ENCODE measurements at places on chromosomes 3 and 15. TPM values are rescaled to one million over a fixed set of nuclear protein-coding genes. Genes with fewer than 3 reads are reported as not detected.

- H3K36me3 ChIP-seq, result no peaks in the 10 kb centered on the region
- no peaks in the 10 kb centered on the region for H3K27me3 ChIP-seq
- H3K27ac ChIP-seq, result no peak overlapping the region
- peaks cover 3% of the 10 kb centered on the region for H3K4me1 ChIP-seq
- peak; percentile 64 for DNase-seq
- H3K4me3 ChIP-seq, result no peak overlapping the region
Measured at GRCh38 chr3:2958551-2958950, 151.6 kb downstream of the IL5RA start.

GRCh38 chr3:47520756-47521155 is 7.2 kb upstream of the ELP6 start:
- H3K27ac ChIP-seq, result no peak overlapping the region
- no peak overlapping the region for H3K4me3 ChIP-seq
- no peaks in the 10 kb centered on the region for H3K36me3 ChIP-seq
- no peaks in the 10 kb centered on the region for H3K27me3 ChIP-seq
- no peaks in the 10 kb centered on the region for H3K4me1 ChIP-seq

- no peaks in the 10 kb centered on the region for H3K27me3 ChIP-seq
- no peak overlapping the region for H3K4me3 ChIP-seq
- no peaks in the 10 kb centered on the region for H3K4me1 ChIP-seq
- no peaks in the 10 kb centered on the region for H3K36me3 ChIP-seq
Measured at GRCh38 chr15:49830391-49830790, 209.5 kb downstream of the DTWD1 start.

DNA sequence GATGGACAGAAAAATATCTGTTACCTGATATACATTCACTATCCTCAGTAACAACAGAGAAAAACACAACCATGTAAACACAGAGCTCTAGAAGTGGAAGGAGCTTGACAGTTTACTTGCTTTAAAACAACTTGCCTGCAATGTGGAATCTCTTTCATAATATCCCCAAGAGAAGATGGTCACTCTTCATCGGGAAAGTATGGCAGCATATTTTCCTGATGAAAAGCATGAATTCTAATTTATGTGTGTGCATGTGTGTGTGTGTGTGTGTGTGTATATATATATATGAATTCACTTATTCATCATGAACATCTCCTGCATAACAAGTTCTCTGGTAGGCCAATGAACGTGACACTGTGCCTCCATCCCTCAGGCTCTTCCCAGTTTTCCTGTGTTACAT is 81.2 kb downstream of the EFL1 start:
- H3K27ac ChIP-seq, result no peak overlapping the region
- no peak overlapping the region for H3K4me3 ChIP-seq
- no peaks in the 10 kb centered on the region for H3K27me3 ChIP-seq
- DNase-seq, result no peak
- peaks cover 16% of the 10 kb centered on the region for H3K4me1 ChIP-seq

The HTR3E gene
- total RNA-seq, result not detected

The GMNC gene
- 0.34 TPM for total RNA-seq

- no peak overlapping the region for H3K27ac ChIP-seq
- no peaks in the 10 kb centered on the region for H3K4me1 ChIP-seq
- peak; percentile 2 for DNase-seq
- H3K27me3 ChIP-seq, result no peaks in the 10 kb centered on the region
- H3K36me3 ChIP-seq, result no peaks in the 10 kb centered on the region
Measured at GRCh38 chr15:33654860-33655259, 313.4 kb upstream of the CHRM5 start.

- H3K27ac ChIP-seq, result peak overlapping the region; percentile 66
- peak; percentile 28 for DNase-seq
- no peaks in the 10 kb centered on the region for H3K27me3 ChIP-seq
- no peak overlapping the region for H3K4me3 ChIP-seq
- H3K4me1 ChIP-seq, result peaks cover 2% of the 10 kb centered on the region
Measured at GRCh38 chr15:42012241-42012640, 8.6 kb downstream of the PLA2G4E start.

GRCh38 chr3:128410669-128411573 is 55.8 kb downstream of the DNAJB8 start:
- no peaks in the 10 kb centered on the region for H3K36me3 ChIP-seq
- no peaks in the 10 kb centered on the region for H3K4me1 ChIP-seq
- H3K4me3 ChIP-seq, result no peak overlapping the region
- no peak overlapping the region for H3K27ac ChIP-seq

DNA sequence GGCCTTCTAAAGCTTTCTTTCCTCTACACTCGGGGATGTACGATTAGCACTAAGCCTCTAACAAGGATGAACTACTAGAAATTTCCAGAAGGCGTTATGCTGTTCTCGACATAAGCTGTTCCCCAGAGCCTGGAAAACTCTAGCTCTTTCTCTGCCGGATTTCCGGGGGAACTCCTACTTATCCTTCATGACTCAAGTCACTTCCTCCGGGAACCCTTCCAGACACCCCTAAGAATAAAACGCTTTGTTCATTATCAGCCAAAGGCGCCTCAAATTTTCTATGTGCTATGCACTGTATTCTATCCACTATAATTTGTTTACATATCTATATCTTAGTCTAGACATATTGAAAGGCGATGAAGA is 455 bp upstream of the SNAP23 start:
- no peak for DNase-seq
- H3K27ac ChIP-seq, result peak overlapping the region; percentile 95
- peaks cover 12% of the 10 kb centered on the region for H3K4me1 ChIP-seq
- no peaks in the 10 kb centered on the region for H3K36me3 ChIP-seq
- H3K4me3 ChIP-seq, result no peak overlapping the region

DNA sequence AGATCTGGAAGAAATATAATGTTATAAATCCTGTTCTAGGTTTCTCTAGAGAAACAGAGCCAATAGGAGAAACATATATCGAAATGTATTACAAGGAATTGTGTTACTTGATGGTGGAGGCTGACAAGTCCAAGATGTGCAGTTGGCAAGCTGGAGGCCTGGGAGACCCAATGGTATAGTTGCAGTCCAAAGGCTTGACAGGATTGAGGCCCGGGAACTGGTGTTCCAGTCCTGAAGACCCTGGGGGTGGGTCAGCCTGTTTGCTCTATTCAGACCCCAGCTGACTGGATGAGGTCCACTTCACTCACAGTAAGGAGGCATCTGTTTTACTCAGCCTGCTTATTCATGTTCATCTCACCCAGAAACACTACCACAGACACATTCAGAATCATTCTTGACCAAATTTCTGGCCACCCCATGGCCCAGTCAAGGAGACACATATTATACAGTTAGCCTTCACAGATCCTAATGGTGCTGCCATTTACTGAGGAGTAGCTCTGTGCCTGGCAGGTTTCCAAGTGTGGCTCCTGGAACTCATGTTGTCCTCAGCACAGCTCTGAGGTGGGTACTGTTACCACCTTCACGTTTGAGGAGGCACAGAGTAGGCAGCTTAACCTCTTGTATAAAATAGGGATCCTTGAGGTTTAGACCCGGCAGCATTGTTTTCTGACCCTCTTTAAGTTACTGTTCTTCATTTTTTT is 3.7 kb downstream of the TRAK1 start:
- no peak overlapping the region for H3K27ac ChIP-seq
- peak; percentile 64 for DNase-seq
- H3K27me3 ChIP-seq, result no peaks in the 10 kb centered on the region

GRCh38 chr15:65088643-65089021 is 12.1 kb downstream of the KBTBD13 start:
- no peak overlapping the region for H3K4me3 ChIP-seq
- no peaks in the 10 kb centered on the region for H3K36me3 ChIP-seq
- no peaks in the 10 kb centered on the region for H3K27me3 ChIP-seq
- H3K27ac ChIP-seq, result peak overlapping the region; percentile 82
- DNase-seq, result no peak

DNA sequence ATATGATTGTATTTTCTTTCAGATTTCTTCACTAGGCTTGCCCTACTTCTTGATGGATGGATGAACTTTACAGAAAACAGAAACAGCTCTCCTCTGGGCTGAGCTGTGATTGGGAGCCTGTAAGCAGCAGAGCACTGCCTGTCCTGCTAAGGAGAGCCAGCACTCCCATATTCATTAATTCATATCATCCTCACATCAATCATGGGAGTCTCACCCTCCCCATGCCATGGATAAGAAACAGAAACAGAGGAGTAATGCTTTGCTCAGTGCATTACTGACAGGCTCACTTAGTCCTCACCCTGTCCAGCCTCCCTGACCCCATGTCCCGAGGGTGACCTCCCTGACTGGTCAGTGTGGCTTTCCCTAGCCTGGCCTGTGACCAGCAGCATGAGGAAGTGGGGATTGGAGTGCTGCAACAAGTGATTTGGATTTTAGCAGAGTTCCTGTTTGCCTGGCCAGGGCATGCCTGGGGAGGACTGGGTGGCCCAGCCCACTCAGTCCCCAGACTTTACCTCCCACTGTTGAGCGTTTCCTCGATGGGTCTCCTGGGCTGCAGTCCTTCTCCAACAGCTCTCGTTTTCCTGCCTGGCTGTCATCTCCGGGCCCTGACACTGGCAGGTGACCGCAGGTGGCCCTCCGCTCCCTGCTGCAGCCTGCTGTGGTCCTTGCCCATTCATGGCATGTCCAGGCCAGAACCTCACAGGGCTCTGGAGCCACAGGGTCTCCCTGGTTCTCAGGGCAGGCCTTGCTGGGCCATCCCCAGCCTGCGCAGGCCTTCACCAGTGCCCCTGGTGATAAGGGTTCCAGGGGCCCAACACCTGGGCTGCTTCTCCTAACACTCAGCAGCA is 1.3 kb upstream of the TMIE start:
- peaks cover 8% of the 10 kb centered on the region for H3K27me3 ChIP-seq
- no peaks in the 10 kb centered on the region for H3K36me3 ChIP-seq
- no peak for DNase-seq
- H3K27ac ChIP-seq, result peak overlapping the region; percentile 33

The EPHB3 gene
- total RNA-seq, result 20.5 TPM

- H3K4me1 ChIP-seq, result no peaks in the 10 kb centered on the region
- H3K36me3 ChIP-seq, result no peaks in the 10 kb centered on the region
- no peak overlapping the region for H3K27ac ChIP-seq
- no peaks in the 10 kb centered on the region for H3K27me3 ChIP-seq
- peak; percentile 37 for DNase-seq
Measured at GRCh38 chr3:193483988-193484539, 70.6 kb downstream of the ATP13A4 start.

The SLC9C1 gene
- total RNA-seq, result 0.12 TPM

GRCh38 chr15:46892621-46893160 is 824.6 kb upstream of the SEMA6D start:
- no peak for DNase-seq
- H3K36me3 ChIP-seq, result no peaks in the 10 kb centered on the region
- no peak overlapping the region for H3K4me3 ChIP-seq
- H3K4me1 ChIP-seq, result no peaks in the 10 kb centered on the region
- no peaks in the 10 kb centered on the region for H3K27me3 ChIP-seq

- no peak overlapping the region for H3K4me3 ChIP-seq
- no peak overlapping the region for H3K27ac ChIP-seq
- no peaks in the 10 kb centered on the region for H3K36me3 ChIP-seq
Measured at GRCh38 chr3:72137865-72138861, 353.2 kb upstream of the PROK2 start.

The ACP3 gene
- 19.9 TPM for total RNA-seq

- peaks cover 10% of the 10 kb centered on the region for H3K4me1 ChIP-seq
- peak; percentile 42 for DNase-seq
- no peaks in the 10 kb centered on the region for H3K27me3 ChIP-seq
- no peak overlapping the region for H3K27ac ChIP-seq
- H3K4me3 ChIP-seq, result no peak overlapping the region
- peaks cover 2% of the 10 kb centered on the region for H3K36me3 ChIP-seq
Measured at GRCh38 chr3:62134061-62134496, 239.3 kb downstream of the FEZF2 start.

DNA sequence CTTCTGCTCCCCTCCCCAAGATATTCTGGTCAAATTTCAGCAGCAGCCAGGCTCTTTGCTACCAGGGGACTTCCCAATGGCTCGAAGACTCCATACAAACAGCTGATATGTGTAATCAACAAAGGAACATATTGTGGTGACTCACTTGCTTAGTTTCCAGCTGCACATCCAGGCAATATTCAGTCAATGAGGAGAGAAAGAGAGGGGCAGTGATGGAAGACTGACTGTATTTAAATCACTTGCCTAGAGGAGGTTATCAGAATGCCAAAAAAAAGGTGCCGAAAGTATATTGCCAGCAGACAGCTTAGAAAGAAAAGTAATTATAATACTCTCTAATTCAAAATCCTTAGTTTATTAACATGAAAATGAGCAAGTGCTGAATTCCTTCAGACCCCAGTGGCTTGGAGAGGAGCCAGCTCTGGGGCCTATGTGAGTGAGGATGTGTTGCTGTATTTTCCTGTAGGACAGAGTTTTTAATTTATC is 236.5 kb downstream of the LRTM1 start:
- peak; percentile 94 for DNase-seq
- no peaks in the 10 kb centered on the region for H3K4me1 ChIP-seq
- no peak overlapping the region for H3K27ac ChIP-seq
- no peaks in the 10 kb centered on the region for H3K36me3 ChIP-seq
- H3K4me3 ChIP-seq, result no peak overlapping the region
- peaks cover 26% of the 10 kb centered on the region for H3K27me3 ChIP-seq

DNA sequence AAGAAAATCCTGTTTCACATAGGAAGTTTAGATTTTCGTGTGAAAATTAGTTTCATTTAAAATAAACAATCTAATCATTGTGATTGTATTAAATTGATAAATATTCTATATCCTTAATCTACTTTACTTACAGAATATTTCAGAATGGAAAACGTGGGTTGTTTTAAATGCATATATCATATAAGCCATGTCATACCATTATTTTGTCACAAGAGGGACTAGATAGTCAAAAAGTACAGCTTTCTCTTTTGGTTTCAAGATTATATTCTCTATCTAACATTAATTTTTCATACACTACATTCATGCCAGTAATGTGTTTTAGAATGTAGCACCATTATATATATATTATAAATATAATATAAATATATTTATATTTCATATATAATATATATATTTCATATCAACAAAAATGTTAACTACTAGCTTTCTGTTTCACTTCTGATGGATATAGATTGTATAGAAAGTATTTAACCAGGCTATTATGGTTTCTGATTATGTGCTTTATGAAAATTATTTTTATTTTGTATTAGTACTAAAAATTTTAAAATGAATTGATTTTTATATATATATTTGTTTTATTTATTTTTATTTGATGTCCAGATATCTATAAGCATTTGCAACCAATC is 45.3 kb downstream of the OSTN start:
- H3K36me3 ChIP-seq, result no peaks in the 10 kb centered on the region
- H3K27ac ChIP-seq, result no peak overlapping the region
- no peaks in the 10 kb centered on the region for H3K27me3 ChIP-seq
- H3K4me3 ChIP-seq, result no peak overlapping the region
- peak; percentile 34 for DNase-seq

DNA sequence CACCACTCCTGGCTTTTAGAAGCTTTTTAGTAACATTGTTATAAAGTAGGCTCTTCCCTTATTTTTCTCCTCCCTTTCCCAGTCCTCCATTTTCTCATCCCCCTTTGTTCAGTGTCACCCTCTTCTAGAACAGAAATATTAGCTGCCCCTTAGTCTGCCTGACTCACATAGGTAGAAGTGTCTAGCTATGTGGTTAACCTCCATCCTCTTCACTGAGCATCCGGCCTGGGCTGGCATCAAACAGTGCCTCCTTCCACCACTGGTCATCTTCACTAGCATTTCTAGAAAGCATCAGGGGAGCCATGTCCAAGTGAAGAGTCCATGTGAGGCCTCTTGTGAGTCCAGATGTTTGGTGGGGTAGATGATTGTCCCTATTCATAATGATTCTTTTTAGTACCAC is 70.0 kb upstream of the SKOR1 start:
- no peak overlapping the region for H3K27ac ChIP-seq
- no peak overlapping the region for H3K4me3 ChIP-seq
- no peaks in the 10 kb centered on the region for H3K36me3 ChIP-seq
- no peaks in the 10 kb centered on the region for H3K27me3 ChIP-seq
- DNase-seq, result no peak

GRCh38 chr3:99315896-99316295 is 322.5 kb upstream of the COL8A1 start:
- DNase-seq, result no peak
- H3K27me3 ChIP-seq, result no peaks in the 10 kb centered on the region
- H3K36me3 ChIP-seq, result no peaks in the 10 kb centered on the region
- no peak overlapping the region for H3K4me3 ChIP-seq
- H3K4me1 ChIP-seq, result no peaks in the 10 kb centered on the region

Measured in lung (tissue), 17 donors.